ENCODE measurements at places on chromosomes 5 and 9. TPM values are rescaled to one million over a fixed set of nuclear protein-coding genes. Genes with fewer than 3 reads are reported as not detected.

DNA sequence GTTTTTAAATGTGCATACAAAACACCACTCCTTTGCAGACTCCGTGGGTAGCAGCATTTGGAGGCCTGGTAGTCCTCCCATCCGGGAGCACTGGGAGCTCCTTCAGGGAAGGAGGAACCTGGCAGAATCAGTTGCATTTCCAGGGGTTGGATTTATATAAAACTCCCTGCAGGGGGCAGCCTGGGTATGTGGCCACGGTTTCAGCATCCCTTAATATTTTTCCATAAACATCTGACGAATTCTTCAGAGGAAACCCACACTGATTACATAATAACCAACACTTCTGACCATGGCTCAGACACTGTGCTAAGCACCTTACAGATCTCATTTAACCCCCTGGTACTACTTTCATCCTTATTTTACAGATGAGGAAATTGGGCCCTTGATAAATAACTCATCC lies 6.1 kb upstream of the AFAP1L1 start:
- no peak for DNase-seq

GRCh38 chr5:135087950-135088349 lies 53.9 kb upstream of the PITX1 start:
- DNase-seq = no peak

DNA sequence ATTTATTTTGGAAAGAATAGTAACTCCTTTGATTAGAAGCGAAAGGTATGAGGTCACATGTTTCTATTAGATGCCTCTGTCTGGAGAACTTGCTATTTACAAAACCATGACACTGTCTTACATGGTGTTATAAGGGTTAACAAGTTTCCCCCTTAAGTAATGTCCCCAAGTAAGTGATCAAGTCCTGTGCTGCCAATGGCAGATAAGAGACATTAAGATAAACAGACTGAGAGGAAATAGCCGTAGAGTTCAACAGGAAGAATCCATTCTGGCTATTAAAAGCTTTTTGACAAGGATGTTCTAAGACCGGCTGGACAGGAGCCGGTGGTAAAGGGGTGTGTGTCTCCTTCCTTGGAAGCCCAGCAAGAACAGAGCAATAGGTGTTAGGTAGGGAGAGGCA lies 257.5 kb downstream of the GADD45G start:
- no peak for DNase-seq

DNA sequence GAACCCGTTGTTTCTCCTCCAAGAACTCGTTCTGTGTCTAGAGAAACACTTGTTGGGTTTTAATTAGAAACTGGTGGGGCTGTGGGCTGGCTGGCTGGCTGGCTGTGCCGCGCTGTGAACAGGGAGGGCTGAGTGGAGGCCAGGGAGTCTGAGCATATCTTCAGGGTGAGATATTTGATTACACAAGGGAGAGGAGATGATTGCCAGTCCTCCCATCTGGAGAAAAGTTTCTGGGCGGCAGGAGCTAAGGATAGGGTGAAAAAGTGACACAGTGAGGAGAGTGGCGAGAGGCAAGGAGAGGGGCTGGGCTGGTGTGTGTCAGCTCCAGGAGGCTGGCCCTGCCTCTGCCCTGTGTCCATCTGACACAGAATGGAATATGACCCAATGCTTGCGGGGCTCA lies 63.0 kb downstream of the GDNF start:
- no peak for DNase-seq

DNA sequence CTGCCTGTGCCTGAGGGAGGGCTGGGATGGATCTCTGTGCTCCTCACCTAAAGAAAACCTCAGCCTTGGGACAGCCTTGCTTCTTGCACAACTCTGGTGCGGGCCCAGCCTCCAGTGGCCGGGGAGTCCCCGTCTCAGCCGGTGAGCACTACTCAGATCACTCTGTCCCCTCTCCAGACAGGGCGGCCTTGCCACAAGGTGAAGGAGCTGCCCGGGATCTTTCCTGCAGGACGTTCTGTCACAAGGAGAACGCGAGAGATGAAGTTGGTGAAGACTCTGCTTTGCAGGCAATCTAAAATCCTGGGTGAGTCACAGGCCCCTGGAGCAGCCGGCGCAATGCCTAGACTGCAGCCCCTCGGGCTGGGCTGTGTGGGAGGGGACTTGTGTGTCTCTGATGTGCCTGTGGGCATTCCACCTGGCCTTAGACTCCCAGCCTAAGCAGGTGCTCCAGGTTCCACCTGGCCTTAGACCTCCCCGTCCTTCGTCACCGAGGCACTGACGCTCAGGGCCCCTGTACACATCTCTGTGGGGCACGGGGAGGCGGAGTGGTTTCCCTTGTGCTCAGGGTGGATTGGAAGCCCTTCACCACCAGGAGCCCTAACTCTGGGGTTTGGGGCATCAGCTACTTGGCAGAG lies 15.2 kb upstream of the IRX4 start:
- no peak for DNase-seq

The IFNA21 gene
- not detected for total RNA-seq

The ROR2 gene
- total RNA-seq = 6.3 TPM

DNA sequence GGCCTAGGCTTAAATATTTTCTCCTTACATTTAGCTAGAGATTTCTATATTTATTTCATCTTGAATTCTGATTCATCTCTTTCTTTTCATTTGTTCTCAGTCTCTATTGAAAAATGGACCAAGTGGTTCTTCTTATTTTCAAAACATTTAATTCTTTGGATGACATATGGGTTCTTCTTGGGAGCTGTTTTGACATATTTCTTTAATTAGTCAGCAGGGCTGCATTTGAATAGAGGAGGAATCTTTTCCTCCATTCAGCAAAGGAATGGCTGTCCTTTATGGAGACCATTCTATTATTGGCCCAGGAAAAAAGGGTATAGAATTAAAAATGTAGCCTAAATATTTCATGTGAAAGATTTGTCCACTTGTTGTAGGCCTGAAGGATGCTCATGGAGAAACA lies 109.9 kb downstream of the RPS23 start:
- no peak for DNase-seq

- no peak for DNase-seq
These were observed 18.8 kb upstream of the OR2S2 start for GRCh38 chr9:35976726-35977125.

The MRPL22 gene
- total RNA-seq = 23.2 TPM

The MELK gene
- 0.32 TPM for total RNA-seq

- DNase-seq = no peak
These were observed 229.3 kb downstream of the PCSK1 start for GRCh38 chr5:96203761-96204160.

GRCh38 chr9:27838876-27839275 lies 265.6 kb upstream of the C9orf72 start:
- DNase-seq = no peak

- no peak for DNase-seq
These were observed 29.0 kb upstream of the GPR150 start for GRCh38 chr5:95590880-95591279.

DNA sequence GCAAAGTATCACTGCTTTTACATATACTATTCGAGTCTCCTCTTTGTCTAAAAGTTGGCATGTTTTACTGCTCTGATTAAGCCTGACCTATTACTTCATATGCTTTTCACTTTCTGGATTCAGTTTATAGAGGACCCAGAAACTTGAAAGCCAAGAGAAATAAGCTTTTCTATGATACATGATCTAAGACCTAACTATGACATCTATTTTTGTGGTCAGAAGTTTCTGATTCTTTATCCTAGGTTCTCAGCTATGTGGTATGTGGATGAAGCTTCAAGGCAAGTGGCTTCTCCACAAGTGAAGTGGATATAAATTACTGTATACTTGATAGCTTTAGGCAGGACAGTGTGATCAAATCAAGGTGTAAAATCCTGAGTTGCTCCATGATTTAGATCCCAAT lies 6.3 kb downstream of the EDIL3 start:
- no peak for DNase-seq

The PRR7 gene
- 1.7 TPM for total RNA-seq

The SLC36A2 gene
- not detected for total RNA-seq

The CCDC171 gene
- total RNA-seq = 2.7 TPM

DNA sequence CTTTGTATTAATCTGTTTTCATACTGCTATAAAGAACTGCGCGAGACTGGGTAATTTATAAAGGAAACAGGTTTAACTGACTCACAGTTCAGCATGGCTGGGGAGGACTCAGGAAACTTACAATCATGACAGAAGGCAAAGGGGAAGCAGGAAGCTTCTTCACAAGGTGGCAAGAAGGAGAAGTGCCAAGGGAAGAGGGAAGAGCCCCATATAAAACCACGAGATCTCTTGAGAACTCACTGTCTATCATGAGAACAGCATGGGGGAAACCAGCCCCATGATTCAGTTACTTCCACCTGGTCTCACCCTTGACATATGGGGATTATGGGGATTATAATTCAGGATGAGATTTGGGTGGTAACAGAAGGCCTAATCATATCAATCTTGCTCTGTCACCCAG lies 60.9 kb upstream of the CHD1 start:
- DNase-seq = no peak

GRCh38 chr5:154391788-154392187 lies 54.0 kb upstream of the SAP30L start:
- no peak for DNase-seq

The PHF24 gene
- 0.03 TPM for total RNA-seq

GRCh38 chr5:174481737-174482136 lies 242.6 kb upstream of the MSX2 start:
- no peak for DNase-seq

- DNase-seq = no peak
These were observed 119.9 kb downstream of the ADAMTS2 start for GRCh38 chr5:179225387-179225786.

GRCh38 chr9:17648516-17648915 lies 69.7 kb downstream of the SH3GL2 start:
- DNase-seq = no peak

- no peak for DNase-seq
These were observed 26.1 kb downstream of the HRH2 start for GRCh38 chr5:175683921-175684320.

The SOHLH1 gene
- not detected for total RNA-seq

- DNase-seq = no peak
These were observed 5.1 kb upstream of the GNPDA1 start for GRCh38 chr5:142017832-142018427.

DNA sequence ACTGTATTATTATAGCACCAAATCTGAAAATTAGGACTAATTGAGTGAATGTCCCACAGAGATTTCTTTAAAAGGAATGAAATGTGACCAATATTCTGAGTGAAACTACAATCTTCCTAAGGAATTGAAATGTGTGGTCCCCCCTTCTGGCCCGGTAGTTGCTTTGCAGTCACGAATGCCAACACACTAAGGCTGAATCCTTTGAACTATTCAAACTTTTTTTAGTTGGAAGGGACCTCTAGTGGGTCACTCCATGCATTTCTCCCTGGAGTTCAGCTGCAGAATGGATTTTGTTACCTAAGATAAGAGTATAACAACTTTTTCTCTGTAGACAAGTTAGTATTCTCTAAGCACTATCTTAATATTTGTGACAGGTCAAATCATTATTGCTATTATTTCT lies 2.8 kb downstream of the CDH6 start:
- DNase-seq = no peak

DNA sequence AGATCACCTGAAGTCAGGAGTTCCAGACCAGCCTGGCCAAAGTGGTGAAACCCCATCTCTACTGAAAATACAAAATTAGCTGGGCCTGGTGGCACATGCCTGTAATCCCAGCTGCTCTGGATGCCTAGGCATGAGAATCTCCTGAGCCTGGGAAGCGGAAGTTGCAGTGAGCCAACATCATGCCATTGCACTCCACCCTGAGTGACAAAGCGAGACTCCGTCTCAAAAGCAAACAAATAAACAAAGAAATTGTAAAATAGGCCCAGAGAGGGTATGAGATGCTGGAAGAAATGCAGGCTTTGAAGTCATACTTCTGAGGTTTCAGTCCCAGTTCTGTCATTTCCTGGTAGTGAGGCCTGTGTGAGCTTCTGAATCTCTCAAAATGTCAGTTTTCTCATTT lies 5.3 kb upstream of the ARHGEF37 start:
- no peak for DNase-seq

- DNase-seq = no peak
These were observed 2.7 kb downstream of the HSPB3 start for GRCh38 chr5:54458221-54458620.

The CLIC3 gene
- not detected for total RNA-seq

The ANKRD18B gene
- 0.73 TPM for total RNA-seq

GRCh38 chr5:72667708-72668107 lies 148.8 kb upstream of the TNPO1 start:
- DNase-seq = no peak

The IL31RA gene
- total RNA-seq = 0.43 TPM

DNA sequence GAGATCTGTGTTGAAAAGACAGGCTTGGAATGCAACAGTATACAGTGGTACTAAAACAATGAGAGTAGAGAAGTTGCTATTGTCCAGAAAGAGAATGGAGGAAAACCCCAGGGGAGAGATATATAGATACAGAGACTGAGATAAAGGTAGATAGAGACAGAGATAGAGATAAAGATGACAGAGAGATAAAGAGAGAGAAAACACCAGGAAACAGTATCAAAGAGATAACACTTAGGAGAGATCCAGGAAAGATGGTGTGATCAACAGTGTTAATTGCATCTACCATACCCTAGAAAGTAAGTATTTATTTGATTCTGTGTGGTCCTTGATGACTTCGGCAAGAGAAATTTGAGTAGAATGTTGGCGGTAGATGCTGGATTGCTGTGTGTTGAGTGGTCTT lies 461.8 kb upstream of the RIOK2 start:
- no peak for DNase-seq

DNA sequence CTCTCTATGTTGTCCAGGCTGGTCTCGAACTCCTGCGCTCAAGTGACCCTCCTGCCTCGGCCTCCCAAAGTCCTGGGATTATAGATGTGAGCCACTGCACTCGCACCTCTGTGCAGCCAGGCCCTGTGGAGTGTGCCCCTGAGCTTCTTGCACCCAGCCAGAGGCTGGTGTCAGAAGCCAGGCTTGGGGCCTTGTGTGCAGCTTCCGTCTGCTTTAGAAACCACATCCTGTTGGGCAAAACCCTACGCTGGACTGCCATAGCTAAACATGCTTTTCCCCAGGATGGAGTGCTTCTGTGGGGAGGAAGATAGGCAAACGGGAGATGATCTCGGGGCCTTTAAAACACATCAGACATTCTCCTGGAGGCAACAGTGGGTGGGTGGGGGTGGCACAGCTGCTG lies 40.1 kb downstream of the PRRT1B start:
- DNase-seq = no peak

- no peak for DNase-seq
These were observed 32.3 kb upstream of the WDR38 start for GRCh38 chr9:124820698-124821623.

The FBP2 gene
- total RNA-seq = 0.95 TPM

DNA sequence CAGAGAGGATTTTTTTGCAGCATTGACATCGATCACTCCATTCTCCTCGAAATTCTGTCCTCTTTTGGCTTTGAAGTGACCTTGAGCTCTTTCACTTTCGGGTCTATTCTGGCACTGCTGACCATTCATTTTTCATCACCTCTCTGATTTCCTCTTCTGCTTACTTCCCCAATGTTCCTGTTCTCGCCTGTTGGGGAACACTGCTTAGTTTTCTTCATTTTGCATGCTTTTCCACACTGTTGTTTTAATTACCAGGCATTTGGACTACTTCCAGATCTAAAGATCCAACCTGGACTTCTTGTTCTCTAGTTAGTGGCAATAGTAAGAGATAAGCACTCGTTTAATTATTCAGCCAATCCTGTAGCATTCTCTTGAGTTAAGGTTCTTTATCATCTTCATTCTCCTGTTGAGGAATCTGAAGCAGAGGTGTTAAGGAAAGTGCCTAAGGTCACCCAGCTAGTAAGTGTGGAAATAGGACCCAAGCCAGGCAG lies 53.4 kb downstream of the MAN2A1 start:
- no peak for DNase-seq

The SLC6A19 gene
- total RNA-seq = 0.09 TPM

The CCDC192 gene
- not detected for total RNA-seq
